ENCODE measurements at places on chromosomes 12 and 14.

DNA sequence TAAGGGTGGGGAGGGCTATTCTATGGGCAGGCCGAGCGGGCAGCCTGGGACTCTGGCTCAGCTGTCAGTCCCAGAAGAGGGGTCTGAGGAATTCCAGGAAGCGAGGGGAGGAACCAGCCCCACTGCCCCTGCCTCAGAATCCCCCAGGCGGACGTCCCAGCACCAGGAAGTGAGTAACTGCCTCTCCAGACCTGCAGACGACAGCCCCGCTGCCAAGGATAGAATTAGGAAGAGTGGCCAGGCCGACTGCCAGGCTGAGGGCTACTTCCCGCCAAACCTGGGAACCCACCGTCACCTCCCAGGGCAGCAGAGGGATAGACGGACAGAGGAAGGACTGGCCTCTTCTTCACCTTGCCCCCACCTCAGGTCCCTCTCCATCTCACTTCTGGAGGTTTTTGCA is 6.7 kb upstream of the BDKRB2 start:
- DNase-seq, result no peak

DNA sequence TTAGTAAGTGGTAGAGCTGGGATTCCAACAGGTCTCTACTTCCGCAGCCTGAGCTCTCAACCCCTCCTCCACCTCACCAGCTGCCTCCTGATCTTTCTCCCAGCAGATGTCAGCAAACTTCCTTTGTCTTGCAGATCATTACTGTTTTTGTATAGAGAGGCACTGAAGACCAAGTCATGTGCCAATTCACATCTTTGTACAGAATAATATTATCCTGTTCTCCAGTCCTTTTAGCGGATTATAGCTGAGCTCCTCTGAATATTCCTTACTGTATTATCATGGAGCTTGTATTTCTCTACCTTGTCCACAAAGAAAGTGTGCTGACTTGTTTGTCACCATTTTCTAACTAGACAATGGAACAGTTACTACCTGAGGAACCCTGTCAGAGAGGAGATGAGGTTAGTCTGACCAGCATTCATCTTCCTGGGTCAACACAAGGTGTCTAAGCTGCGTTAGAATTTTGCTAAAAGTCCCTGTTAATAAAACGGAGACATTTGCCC is 142.3 kb upstream of the ARHGAP5 start:
- DNase-seq, result no peak

- no peak for DNase-seq
Observed at GRCh38 chr14:33279865-33280264, 341.2 kb downstream of the NPAS3 start.

DNA sequence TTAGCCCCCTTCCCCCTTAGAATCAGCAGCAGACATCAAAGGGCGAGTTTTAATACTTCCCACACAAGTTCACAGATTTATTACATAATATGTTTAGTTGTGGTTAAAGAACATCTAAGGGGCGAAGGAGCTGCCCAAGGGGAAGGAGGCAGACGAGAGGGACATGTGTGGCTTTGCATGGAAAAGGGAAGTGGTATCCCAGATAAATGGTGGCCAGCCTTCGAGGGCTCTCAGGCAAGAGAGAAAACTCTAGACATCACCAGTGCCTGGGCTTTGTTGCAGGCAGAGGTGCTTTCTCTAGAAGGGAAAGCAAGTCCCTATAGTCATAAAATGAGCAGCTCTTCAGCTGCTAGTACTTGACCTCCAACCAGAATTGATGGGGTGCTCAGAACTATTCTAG is 121.2 kb downstream of the CACNA1C start:
- no peak for DNase-seq

DNA sequence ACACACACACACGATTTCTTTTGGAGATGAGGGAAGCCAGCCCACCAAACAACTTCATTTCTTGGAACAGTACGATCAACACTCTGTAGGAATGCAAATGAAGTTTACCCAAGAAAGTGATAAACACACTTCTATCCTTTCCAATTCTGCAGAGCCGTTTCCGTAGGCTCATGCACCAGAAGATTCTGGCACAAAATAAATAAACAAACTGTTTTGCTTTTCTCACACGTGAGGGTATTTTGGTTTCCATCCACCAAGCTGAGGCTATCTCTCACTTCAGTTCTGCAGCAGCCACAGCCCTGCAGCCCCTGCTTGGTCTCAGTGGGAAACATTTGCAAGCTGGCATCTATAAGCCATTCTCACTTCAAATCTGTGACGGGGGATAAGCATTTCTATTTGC is 15.3 kb upstream of the TSPAN11 start:
- no peak for DNase-seq

- DNase-seq, result no peak
Observed at GRCh38 chr14:104741108-104741802, 11.7 kb upstream of the SIVA1 start.

DNA sequence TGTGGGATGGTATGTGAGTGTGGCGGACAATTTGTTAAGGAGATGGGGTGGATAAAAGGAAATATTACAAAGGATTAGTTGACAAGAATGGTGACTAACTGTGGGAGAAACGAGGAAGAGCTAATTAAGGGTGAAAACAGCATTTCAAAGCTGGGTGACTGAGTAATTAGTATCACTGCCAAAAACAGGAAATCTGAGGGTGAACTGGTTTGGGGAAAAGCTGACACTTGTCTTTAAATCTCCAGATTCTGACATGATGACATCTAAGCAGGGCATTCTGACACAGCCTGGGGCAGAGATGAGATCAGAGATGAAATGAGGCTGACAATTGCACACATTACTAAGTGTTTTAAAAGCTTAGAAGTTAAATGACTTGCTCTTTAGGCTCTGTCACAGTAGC is 42.4 kb upstream of the CCDC175 start:
- DNase-seq, result no peak

DNA sequence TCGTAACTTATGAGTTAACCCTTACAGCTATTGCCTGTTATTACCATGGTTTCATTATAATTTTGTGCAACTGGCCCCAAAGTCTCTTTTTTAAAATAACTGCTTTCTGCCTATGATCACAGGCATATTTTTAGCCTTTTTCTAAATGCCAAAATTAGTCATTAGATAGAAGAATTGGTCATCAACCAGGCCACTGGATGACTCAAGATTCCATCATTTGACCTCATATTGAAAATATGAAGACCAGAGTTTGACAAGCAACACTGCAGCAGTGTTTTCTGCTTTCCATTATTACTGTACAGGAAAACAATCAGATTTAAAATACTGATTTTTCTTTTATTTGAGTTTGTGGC is 54.7 kb upstream of the OTOGL start:
- no peak for DNase-seq

DNA sequence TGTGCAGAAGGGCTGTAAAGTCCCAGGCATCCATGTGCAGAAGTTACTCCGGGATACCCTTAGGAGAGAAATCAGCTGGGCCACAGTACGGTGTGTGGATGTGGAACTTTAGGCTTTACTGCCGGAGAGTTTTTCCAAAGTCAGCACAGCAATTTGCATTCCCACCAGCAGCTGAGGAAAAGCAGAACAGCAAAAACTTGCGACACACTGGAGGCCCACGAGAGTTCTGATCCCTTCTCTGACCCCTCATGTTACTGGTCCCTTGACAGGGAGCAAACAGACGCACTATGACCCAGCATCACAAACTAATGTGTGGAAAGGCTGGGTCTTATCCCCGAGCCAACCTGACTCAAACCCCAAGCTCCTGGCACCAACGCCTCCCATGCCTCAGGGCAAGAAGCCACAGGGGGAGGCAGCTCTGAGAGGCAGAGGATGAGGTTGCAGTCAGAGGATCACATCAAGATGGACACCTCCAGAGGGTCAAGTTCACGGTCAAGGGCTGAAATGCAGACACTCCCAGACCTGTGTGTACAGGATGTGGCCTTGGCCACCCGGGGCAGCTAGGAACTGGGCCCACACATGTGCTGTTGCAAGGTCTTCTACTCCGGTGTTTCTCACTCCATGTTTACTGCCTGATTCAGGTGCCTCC is 38.6 kb downstream of the CCDC88C start:
- no peak for DNase-seq

DNA sequence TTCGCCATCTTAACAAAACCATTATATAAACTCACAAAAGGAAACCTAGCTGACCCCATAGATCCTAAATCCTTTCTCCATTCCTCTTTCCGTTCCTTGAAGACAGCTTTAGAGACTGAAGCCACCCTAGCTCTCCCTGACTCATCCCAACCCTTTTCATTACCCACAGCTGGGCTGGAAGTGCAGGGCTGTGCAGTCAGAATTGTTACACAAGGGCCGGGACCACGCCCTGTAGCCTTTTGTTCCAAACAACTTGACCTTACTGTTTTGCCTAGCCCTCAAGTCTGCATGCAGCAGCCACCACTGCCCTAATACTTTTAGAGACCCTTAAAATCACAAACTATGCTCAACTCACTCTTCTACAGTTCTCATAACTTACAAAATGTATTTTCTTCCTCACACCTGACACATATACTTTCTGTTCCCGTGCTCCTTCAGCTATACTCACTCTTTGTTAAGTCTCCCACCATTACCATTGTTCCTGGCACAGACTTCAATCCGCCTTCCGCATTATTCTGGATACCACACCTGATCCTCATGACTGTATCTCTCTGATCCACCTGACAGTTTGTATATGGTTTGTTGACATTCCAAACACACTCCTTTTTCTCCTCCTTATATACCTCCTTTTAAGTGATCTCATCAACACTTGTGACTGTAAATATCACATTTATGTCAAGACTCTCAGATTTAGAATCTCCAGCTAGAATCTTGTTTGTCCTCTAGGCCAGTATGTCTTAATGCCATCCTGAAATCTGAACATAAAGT is 208.7 kb downstream of the KITLG start:
- DNase-seq, result peak; percentile 24

DNA sequence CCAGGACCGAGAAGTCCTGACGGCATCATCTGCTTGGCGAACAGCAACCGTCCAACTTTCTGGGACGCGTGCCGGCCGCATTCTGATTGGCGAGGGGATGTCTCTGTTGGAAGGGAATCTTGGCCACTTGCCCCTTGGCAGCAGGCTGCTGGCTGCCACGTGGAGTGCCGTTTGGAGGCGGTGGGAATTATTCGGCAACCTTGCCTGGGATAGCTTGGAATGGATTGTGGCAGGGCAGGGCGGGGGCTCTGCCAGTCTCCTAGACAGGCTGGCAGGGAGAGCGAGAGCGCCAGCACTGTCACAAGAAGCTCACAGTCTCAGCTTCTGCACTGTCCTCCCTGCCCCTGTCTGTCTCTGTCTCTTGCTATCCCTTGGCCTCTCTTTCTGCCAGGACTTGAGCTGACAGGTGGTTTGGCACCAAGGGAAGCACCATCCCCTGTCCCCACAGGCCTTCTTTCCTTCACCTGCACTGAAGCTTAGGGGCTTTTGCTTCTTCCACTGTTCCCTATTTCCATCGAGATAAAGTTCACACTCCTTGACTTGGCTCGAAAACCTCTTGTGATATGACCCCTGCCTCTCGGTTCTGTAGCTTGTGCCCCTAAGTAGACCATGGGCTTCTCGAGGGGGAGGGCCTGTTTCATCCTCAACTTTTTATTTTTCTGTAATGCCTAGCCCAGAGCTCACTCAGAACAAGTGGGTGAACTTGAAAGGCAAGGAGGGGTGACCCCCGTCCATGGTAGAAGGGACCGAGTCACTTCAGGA is 201.9 kb downstream of the PHETA1 start:
- peak; percentile 9 for DNase-seq

GRCh38 chr12:129911428-129912049 is 7.7 kb upstream of the TMEM132D start:
- peak; percentile 49 for DNase-seq

DNA sequence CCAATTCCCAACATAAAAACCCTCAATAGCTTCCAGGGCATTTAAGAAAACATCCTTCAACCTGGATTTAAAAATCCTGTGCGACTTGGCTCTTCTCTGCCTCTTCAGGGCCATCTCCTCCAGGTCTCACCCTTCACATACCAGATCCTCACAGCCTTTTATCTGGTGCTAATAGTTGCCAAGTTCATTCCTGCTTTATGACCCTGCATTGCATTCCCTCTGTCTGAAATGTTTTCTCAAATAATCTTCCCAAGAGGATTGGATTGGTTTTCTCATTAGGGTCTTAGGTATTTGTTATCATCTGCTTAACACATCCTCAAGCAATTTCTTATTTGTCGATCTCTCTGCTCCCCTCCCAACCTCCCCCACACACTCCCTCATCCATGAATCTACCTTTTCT is 832.0 kb downstream of the GALC start:
- DNase-seq, result no peak

GRCh38 chr14:23269193-23269592 is 16.7 kb downstream of the HOMEZ start:
- no peak for DNase-seq

- DNase-seq, result no peak
Observed at GRCh38 chr12:15787778-15788177, 1.4 kb downstream of the EPS8 start.

- no peak for DNase-seq
Observed at GRCh38 chr12:110498984-110499706, 2.8 kb downstream of the VPS29 start.

- no peak for DNase-seq
Observed at GRCh38 chr14:94659901-94660300, 47.7 kb downstream of the SERPINA3 start.

- no peak for DNase-seq
Observed at GRCh38 chr12:88381466-88381865, 198.8 kb downstream of the KITLG start.

- peak; percentile 88 for DNase-seq
Observed at GRCh38 chr12:106301611-106302321, 767 bp upstream of the TCP11L2 start.

DNA sequence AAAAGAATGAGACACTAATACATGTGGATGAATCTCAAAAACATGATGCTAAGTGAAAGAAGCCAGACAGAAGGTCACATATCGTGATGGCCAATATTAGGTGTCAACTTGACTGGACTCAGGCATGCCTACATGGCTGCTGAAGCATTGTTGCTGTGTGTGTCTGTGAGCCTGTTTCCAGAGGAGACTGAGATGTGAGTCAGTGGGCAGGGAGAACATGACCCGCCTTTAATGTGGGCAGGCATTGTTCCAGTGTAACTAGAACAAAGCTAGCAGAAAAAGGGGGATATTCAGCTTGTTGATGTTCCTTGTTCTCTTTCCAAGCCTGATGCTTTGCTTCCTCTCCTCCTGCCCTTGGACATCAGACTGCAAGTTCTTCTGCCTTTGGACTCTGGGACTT is 47.6 kb downstream of the DCAF5 start:
- no peak for DNase-seq

DNA sequence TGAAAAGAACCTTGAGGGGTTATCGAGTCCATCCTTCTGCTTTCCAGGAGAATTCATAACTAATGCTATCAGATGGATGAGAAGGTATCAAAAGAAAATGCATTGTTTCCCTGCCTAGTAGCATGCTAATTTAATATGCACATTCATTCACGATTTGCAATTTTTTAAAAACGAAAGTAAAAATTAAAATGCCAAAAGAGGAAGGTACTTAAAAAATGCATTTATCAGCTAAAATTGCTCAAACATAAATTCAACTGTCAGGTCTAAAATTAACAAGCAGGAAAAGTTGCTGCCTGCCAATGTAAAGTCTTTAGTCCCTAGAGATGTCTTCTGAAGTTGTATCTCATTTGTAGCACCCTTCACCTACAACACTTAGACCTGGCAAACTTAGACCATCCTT is 7.9 kb downstream of the ATF7 start:
- no peak for DNase-seq

DNA sequence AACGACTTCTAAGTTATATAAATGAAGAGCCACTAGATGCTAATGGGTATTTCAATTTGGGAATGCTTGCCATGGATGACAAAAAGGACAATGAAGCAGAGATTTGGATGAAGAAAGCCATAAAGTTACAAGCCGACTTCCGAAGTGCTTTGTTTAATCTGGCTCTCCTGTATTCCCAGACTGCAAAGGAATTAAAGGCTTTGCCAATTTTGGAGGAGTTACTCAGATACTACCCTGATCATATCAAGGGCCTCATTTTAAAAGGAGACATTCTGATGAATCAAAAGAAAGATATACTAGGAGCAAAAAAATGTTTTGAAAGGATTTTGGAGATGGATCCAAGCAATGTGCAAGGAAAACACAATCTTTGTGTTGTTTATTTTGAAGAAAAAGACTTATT is 52.8 kb downstream of the TMTC3 start:
- no peak for DNase-seq

All from mucosa of descending colon (tissue), 3 donors.